ENCODE measurements at places on chromosomes 7 and 10.

DNA sequence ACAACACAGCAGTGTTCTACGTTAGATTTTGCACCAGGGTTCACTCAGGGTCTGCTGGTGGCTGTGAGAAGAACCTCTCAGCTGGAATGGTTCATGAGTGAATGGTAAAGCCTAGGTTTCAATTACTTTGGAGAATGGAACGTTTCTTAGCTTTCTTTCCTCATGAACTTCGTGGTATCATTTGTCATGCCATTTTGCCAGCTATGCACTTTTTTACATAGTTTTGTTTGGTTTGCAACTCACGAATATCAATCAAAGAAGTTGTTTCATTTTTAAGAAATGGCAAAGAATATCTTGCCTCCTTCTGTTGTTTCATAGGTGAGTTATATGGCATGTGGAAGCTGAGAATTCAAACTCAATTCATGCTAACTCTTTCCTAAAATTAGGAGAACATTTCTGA lies 34.1 kb upstream of the RAB11FIP2 start:
- DNase-seq: no peak

DNA sequence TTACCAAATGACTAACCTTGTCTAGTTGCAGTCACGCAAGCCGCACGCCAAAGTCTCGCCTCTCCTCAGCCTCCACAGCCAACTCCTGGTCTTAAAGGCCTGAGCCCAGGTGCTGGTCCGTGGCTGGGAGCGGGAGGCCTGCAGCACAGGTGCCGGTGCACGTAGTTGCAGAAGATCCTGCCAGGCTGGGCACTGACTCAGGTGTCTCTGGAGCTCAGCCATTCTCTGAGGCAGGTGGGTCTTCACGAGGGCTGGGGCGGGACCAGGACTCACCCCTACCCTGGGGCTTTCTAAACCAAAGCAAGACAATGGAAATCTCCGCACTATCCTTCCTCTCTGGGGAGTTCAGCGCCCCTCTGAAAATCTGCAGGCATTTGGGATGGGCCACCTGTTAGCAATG lies 216.4 kb downstream of the MLLT10 start:
- no peak for DNase-seq

- DNase-seq: no peak
Measured at GRCh38 chr10:78972160-78972946, 96.4 kb upstream of the ZMIZ1 start.

GRCh38 chr7:146683439-146683838 lies 566.8 kb downstream of the CNTNAP2 start:
- DNase-seq: no peak

DNA sequence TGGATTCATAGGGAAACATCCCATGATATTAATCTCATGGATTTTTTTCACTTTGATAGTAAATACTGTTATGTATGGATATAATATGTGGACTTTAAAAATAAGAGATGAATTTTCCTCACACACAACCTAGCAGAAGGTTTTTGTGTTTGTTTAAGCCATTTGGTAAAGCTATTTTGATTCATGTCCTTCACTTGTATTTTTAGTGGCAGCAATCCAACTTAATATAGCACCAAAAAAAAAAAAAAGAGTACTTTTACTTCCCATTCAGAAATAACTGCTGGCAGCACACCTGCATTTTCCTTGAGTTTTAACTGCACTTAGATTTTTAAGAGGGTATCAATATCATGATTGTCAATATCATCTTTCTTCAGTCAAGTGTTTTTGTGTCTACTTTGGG lies 60.0 kb downstream of the MCMBP start:
- no peak for DNase-seq

DNA sequence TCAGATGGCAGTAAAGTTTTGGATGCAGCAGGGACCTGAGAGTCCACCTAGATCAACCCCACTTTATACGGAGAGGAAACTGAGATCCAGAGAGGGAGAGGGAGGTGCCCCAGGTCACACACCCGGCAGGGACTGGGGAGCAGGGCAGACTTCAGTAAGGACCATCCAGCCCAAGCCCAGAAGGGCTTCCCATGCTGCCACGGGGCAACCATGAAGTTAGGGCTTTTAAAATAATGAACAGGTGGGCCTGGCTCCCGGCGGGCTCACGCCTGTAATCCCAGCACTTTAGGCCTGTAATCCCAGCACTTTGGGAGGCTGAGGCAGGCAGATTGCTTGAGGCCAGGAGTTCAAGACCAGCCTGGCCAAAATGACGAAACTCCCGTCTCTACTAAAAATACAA lies 98.5 kb downstream of the HIP1 start:
- DNase-seq: no peak

DNA sequence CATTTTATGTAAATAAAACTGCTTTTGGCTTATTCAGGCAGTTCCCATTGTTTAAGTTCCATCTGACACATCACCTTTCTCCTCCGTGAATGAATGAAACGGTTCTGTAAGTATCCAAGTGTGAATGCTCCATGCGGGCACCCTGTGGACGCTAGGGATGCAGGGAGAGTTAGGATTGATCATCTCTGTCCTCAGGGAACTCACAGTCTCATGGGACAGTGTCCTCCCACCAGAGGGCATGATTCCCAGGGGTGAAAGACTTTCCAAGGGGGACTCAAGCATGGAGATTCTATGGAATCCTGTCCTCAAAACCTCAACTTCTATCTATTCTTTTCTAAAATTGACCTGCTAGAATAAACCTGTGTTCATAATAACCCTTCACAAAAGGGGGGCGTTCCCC lies 98.8 kb downstream of the HECW1 start:
- no peak for DNase-seq

DNA sequence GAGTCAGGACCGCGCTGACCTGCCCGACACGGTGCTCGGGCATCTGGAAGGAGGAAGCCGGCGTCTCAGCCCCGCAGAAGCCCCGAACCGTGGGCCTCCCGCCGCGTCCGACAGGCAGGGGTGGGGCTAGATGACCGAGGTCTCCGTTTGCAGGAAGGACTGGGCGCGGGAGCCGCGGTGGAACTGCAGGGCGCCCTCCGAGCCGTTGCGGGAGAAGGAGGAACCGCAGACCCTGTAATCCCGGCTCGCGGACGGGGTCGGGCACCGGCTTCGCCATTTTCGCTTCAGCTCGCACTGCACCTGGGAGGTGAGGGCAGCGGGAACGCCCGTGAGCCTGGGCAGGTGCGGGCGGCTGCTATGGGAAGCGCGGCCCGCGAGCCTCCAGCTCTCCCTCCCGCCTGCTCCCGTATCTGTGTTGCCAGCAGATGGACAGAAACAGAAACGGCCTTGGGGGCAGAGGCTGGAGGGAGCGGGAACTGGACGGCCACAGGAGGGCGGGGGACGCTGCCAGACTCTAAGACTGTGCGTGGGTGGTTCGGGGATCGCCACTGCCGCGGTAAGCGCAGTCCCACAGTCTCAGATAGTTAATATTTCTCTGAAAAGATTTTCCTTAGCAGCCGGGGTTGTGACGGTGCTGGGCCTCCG lies 114.1 kb downstream of the VIPR2 start:
- no peak for DNase-seq

GRCh38 chr7:12370249-12370648 lies 33.4 kb downstream of the VWDE start:
- no peak for DNase-seq

GRCh38 chr7:85529201-85529600 lies 342.3 kb upstream of the SEMA3D start:
- no peak for DNase-seq

GRCh38 chr7:116702046-116702785 lies 30.2 kb downstream of the MET start:
- no peak for DNase-seq

DNA sequence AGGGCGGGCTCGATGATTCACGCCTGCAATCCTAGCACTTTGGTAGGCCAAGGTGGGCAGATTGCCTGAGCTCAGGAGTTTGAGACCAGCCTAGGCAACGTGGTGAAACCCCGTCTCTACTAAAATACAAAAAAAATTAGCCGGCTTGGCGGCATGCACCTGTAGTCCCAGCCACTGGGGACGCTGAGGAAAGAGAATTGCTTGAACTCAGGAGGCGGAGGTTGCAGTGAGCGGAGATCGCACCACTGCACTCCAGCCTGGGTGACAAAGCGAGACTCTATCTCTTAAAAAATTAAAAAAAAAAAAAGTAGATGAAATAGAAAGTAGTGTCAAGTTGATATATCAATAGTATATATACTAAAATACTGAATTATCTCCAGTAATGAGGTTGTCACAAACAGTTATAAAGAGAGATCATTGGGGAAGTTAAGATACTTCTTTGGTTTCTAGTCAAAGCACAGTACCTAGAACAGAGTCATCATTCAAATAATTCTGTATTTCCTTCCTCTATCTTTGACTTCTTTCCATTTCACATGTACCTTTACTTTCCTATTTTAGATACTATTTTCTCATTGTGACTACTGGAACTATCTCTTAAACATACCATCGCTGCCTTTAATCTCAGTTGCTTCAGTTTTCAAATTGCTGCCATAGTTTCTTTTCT lies 491.7 kb downstream of the GRM8 start:
- DNase-seq: no peak

GRCh38 chr7:28759475-28759971 lies 198.6 kb downstream of the TRIL start:
- DNase-seq: no peak
